ENCODE measurements at places on chromosomes 2 and 18. TPM values are rescaled to one million over a fixed set of nuclear protein-coding genes. Genes with fewer than 3 reads are reported as not detected.

DNA sequence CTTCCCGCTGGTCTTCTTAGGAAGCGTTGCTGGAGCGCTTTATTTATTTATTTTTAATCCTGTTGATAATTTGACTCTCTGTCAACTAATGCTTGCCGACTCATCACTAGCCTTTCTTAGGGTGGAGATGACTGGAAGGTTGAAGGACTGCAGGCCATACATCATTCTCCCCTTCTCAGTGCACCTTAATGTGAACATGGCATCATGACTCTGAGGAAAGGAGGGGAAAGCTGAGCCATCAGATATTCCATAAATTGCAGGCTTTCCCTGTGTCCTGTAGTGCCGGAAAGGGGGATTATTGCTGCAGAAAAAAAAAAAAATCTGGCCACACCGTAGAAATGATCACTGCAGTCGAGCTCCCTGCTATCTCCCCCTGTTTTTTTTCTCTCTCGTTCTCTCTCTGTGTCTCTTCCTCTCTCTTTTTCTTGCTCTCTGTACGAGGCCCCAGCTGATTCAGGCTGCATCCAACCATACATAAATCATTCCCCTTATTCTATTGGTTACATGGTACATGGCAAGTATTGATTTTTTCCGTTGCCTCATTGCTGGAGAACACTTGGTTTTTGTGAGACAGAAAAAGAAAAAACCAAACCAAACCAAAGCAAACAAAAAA is 125.8 kb upstream of the EFEMP1 start:
- no peak for DNase-seq

The NEUROD1 gene
- total RNA-seq, result 0.39 TPM

DNA sequence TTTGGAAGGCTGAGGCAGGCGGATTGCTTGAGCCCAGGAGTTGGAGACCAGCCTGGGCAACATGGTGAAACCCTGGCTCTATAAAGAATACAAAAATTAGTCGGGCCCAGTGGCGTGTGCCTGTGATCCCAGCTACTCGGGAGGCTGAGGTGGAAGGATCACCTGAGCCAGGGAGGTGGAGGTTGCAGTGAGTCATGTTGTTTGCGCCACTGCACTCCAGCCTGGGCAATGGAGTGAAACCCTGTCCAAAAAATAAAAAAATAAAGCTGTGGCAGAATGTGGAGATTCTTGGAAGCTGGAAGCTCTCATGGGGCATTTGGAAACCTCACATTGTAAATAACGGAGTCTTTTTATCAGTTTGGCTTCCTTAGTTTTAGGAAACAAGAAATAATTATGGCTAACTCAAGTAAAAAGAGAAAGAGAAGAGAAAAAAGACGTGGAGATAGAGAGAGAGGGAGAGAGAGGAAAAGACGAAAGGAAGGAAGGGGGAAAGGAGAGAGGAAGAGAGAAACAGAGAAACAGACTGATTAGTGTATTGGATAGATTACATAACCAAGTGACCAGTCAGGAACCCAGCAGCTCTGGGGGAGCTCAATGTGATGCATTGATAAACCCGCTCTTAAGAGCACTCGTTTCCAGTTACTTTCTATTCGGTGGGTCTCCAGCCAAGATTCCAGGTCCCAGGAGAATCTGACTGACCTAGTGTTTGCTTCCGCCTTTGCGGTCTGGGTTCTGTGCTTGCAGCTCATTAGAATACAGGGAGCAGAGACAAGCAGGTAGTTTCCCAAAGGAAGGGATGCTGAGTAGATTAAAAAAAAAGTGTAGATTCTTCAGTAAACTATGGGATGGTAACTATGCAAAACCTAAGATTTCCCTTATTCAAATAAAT is 1.1 kb upstream of the SPAST start:
- DNase-seq, result peak; percentile 53

DNA sequence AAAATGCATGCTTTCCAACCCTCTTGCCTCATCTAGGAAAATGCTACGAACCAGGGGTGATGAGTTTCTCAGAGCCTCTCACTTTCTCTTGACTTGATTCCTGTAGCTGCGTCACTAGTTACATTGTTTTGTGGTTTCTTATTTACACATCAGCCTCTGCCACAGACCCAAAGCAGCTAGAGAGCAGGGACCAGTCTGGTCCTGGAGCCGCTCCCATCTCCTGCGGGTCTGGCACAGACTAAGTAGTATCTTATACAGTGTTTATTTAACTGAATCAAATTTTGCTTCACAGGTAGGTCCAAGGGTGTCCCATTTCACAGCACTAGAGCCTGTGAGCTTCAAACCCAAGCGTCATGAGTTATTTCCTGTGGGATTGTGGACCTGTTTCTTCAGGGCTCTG is 310.5 kb downstream of the MYCN start:
- no peak for DNase-seq

The LAMA1 gene
- total RNA-seq, result 31.6 TPM

The AQP12A gene
- total RNA-seq, result not detected

DNA sequence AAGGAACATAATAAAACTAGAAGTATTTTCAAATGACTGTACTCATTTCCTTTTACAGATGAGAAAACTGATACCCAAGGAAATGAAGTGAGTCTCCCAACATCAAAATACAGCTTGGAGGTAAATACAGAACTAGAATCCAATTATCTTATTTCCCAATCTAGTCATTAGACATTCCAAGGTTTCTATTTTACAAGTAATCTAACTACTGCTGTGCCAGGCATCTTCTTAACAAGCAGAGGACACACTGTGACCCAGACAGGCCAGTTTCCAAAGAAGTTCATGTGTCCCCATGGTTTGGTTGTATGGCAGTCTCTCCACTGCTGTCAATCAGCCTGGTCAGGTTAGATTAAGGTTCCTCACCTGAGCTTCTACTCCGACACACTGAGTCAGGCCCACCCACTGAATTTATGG is 143.5 kb downstream of the THADA start:
- DNase-seq, result no peak

DNA sequence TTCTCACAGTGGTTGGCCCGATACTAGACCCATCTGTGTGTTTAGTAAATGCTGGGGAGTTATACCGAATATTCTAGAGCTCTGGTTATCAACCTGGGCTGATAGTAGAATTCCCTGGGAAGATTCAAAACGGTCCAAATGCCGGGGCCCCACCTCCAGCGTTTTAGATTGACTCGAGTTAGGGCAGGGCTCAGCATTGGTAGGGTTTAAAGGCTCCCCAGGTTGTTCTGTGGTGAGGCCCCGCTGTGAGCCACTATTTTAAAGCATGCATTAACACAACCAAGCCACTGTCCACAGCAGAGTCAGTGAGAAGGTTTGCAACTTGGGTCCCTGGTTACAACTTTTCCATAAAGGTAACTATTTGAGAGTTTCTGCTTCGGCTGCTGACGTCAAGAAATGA is 73.6 kb downstream of the DYSF start:
- no peak for DNase-seq

- no peak for DNase-seq
These were observed 28.6 kb downstream of the PLA2R1 start for GRCh38 chr2:160033732-160034392.

The CD8B2 gene
- 0.40 TPM for total RNA-seq

- DNase-seq, result peak; percentile 24
These were observed 25.7 kb downstream of the C2orf49 start for GRCh38 chr2:105362862-105363591.
